ENCODE measurements at places on chromosomes 2 and 18.

GRCh38 chr2:161170958-161171932 lies 11.0 kb downstream of the TANK start:
- DNase-seq: no peak

DNA sequence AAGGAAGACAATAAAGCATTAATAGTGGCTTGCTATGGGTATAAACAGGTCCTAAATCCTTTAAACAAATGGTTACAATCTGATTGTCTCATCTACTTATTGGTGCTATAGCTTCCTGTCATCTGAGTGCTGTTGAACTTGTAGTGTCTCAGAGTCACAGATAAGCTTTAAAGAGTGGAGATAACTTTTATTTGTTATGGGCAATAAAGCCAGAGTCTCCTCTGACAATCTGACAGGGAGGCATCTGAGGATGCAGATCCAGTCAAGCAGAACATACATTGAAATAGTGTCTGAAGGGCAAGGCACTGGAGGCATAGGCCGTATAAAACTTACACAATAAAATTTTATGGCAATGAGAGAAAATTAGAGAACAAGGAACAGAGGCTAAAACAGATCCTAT lies 1132.4 kb upstream of the CDH2 start:
- DNase-seq: no peak

DNA sequence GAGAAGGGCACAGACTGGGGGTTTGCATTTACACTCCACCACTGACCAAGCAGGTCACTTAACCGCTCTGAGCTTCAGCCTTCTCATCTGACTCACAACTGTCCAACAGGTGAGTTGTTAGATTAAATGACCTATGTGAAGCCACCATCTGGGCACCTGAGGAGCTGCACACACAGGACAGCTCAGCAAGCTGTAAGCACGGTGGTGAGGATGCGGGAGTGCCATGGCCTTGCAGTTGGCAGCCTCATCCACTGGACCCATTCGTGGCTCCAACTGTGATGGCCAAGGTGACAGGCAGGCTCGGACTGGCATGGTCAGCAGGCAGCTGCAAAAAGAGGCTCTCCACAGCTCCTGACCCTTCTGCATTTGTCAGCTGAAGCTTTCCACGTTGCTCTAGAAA lies 23.3 kb upstream of the AMMECR1L start:
- DNase-seq: no peak

- DNase-seq: no peak
Observed at GRCh38 chr2:152359573-152360363, 24.8 kb downstream of the FMNL2 start.

- DNase-seq: no peak
Observed at GRCh38 chr18:49241852-49242251, 218.6 kb downstream of the DYM start.

DNA sequence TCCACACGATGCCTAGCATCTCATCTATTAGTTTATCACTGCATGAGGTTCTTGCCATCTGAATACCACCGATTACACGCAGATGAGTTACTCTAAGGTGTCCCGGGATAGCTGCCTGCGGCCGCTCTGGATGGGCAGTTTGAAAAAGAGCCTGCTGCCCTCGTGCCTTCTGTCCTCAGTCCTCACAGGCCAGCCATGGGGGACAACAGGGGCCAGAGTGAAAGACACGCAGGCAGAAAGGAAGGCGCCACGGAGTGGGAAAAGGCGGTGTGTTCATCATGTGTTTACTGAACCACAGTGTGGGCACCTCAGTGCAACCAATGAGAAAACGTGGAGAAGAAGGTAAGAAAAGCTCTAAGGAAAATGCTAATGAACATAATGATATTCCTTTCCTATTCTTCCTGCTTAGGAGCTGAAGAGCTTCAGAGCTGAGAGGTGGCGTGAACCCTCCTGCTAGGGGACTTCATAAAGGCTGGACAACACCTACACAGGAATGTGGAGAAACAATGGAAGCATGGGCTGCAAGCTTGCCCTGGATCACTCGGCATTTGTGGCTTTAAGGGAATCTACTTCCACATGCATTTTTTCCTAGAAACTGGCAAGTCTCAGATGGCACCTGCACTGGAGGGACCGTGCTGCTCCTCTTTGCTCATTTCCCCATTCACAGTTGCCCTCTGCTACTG lies 50.9 kb downstream of the CABYR start:
- no peak for DNase-seq

- no peak for DNase-seq
Observed at GRCh38 chr18:75065251-75066000, 143.5 kb downstream of the PTGR3 start.

DNA sequence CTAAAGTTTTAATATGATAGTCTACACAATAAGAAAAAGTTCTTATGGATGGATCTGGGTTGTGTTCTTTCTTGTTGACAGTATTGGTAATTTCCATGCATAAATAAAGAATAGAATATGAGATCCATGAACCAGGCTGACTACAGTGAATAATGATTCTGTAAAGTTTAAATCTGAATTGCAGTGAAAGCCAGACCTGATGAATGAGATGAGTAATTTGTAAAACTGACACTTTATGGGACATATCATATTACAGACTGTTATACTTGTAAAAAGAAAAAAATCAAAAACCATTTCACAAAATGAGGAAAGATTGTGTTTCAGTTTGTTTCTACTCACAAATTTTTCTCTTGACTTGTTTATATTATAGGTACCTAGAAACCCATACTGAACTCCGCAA lies 164.9 kb upstream of the SCN7A start:
- no peak for DNase-seq

GRCh38 chr18:64956465-64956864 lies 794.3 kb upstream of the CDH7 start:
- DNase-seq: no peak

DNA sequence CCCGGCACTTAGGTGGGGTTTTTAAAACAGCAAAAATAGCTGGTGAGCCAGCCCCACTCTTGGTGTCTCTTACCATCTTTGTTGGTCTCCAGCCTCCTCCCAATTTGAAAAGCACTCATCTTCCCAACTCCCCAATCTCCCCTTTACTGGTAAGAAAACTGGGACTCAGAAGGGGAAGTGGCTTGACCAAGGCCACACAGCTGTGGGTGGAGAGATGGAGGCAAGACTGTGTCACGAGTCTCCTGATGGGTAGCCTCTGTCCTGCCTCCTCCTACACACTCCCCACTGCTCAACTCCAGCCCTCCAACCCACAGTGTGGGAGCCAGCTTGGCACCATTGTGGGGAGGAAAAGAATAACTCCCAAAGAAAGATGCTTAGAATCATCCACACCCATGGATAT lies 140.4 kb downstream of the SMAD2 start:
- DNase-seq: no peak

DNA sequence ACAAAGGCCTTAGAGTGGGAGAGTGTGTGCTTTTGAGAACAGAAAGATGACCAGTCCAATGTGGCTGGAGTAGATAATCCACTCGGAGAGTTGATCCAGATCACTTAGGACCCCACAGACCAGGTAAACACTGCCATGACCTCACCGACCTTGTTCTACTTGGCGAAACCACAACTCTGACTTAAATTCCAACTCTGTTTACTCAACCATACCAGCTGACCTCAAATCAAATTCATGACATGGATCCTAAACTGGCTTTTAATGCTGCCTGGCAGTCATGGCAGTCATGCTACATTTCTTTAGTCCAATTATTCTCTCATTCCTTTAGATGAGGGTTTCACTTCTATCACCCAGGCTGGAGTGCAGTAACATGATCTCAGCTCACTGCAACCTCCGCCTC lies 347.1 kb upstream of the FAM98A start:
- no peak for DNase-seq

- DNase-seq: no peak
Observed at GRCh38 chr2:216689397-216689796, 6.0 kb downstream of the IGFBP5 start.

- DNase-seq: no peak
Observed at GRCh38 chr2:44680983-44681531, 260.4 kb upstream of the SIX3 start.

- DNase-seq: no peak
Observed at GRCh38 chr18:49744376-49745008, 68.8 kb downstream of the ACAA2 start.

DNA sequence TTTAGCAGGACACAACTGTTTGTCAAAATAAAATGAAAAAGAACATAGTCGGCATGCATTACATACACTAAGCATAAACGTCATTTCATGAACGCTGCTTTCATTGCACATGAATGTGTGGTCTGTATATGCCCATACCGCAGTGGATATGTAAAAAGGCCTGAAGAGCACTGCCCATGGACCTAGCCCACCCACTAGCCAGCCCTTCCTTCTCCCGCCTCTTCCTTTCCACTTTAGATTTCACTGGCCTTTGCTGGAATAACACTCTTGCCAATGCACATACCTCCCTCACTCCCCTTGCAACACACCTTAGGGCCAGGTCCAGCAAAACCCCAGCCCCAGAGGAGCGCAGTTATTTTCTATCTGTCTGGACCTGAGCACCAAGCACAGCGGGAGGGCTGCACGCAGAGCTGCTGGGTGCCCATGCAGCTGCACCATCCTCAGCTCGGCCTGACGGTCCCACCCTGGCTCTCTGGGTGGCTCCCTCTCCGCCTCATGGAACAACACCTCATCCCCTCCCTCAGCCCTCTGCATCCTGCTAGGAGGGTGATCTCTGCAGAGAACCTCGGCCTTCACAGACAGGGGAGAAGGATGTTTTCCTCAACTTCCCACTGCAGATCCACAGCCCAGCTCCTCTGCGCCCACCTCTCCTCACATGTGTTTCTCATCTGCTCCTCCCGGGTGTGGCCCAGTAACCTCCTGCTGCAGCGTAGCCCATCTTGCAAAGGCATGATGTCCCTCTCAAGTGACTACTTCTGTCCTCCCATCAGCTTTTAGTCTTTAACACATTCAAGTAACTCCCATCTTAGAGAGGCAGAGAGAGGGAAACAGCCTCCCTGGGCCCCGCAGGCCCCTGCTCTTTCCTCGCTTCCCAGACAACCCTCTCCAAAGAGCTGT lies 72.7 kb downstream of the FBXO15 start:
- no peak for DNase-seq

- peak; percentile 89 for DNase-seq
Observed at GRCh38 chr2:231925303-231926179, 655 bp downstream of the NPPC start.

GRCh38 chr2:216915557-216916150 lies 55.8 kb upstream of the TNP1 start:
- no peak for DNase-seq
